ENCODE measurements at places on chromosomes 16 and 17.

DNA sequence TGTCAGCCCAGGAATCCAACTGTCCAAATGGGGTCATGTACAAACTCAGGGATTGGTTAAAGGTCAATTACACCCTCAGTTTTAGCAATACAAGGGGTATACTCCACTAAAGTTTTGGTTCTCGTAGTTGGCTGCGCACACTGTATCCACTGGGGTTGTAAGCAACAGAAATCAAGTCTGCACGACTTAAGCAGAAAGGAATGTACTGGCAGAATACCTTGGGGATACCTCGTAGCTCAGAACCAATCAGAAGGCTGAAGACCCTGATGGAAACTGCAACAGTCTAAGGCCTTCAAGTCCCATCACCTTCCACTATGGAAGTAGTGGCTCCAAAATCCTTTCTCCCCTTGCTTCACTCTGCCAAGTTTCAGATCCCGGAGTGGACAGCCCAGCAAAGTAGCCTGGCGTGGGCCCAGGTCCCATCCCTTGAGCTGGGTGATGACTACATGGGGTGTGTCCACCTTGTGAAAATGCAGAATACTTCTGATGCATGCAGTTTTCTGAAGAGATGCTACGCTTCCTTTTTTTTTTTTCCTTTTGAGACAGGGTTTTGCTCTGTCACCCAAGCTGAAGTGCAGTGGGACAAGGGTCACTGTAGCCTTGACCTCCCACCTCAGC is 21.1 kb upstream of the RPH3AL start:
- no peak for DNase-seq

DNA sequence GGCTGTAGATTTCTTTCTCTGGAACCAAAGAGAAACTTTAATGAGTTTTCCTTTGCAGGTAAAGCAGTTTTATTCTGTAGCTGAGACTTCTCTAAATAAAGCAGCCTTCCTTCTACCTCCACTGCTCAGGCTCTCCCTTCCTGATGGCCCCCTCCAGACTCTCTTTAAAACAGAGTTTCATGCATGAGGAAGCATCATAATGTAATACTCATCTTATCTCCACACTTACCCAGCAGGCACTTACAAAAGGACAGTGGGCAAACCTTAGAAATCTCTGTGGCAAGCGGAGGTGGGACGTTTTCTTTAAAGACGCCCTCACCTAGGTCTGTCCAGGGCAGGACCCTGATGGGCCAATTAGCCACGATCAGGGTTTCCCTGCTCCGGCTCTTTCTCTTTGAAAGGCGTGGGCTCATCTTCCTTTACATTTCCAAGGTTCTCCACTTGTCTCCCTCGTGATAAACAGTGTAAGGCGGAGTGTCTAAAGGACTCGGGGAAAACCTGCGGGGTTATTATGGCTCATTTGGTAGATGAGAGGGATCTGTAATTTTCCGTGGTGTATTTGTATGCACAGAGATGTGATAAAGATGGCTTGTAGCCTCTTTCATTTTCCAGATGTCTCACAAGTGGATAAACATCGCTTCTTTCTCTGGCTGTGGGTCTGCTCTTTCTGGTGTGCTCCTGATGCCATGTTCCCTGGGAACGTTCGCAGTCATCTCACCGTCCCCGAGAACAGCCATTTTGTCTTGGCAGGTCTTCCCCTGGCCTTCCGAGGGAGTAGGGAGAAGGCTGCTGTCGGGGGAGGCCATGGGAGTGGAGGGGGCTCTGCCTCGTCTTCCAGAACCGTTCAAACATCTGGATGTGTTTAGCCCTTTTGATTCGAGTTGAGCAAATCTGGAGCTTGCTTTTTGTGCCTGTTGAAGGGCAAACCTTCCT is 239.0 kb downstream of the CCDC182 start:
- DNase-seq: no peak

GRCh38 chr17:65418622-65419021 is 142.8 kb downstream of the AXIN2 start:
- no peak for DNase-seq

GRCh38 chr17:35936063-35936462 is 5.5 kb upstream of the RDM1 start:
- no peak for DNase-seq

- DNase-seq: no peak
Measured at GRCh38 chr17:57441270-57441600, 184.9 kb downstream of the MSI2 start.

GRCh38 chr16:3789375-3790099 is 72.2 kb upstream of the TRAP1 start:
- no peak for DNase-seq

- DNase-seq: no peak
Measured at GRCh38 chr17:48587276-48588073, 2.6 kb downstream of the HOXB3 start.

DNA sequence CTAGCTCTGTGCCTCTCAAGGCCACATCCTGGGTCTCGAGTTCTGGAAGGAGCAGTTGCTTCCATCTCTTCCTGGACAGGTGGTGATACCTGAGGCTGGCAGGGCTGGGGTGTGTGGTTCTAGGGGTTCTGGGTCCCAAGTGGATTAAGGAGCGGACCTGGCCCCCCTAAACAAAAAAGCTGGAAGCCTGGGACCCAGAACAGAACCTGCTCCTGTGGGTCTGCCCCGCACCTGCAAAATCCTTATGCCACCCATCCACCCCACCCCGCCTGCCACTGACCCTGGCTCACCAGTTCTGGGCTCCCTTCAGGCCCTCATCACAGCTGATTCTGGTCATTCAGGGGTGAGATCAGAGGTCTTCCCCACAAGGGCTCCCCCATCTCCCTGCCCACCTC is 44.8 kb downstream of the ADCY7 start:
- DNase-seq: no peak

DNA sequence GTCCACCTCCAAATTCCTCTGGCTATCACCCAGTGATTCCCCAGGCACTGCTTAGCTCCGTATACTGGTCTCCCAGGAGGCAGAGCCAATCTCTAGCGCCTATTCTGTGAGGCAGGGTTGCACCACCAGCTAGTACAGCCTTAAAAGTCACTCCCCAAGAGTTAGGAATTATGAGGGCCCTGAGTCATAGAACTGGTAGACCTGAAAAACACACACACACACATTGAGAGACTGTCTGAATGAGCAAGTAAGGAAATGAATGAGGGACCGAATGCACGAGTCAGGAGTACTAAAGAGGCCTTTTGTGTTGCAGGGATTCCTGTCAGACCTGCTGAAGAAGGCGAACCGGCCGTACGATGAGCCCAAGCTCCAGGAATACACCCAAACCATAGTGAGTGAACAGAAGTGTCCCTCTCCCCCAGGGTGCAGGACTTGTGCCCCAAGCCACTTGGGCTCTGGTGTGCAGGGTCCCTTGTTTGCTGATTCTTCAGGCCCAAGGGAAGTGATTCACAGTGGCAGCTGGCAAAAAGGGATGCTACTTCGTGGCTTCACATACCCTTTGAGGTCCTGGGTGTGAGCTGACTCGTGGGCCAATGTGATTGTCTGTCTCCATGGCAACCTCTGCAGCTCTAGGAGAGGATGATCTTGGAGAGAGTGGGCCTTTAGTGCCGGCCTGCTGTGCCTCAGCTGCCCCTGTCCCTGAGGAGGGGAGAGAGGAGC is 24.7 kb downstream of the CALB2 start:
- peak; percentile 12 for DNase-seq

GRCh38 chr16:17939723-17940122 is 396.8 kb downstream of the NPIPA8 start:
- no peak for DNase-seq

- no peak for DNase-seq
Measured at GRCh38 chr17:60502145-60502544, 23.9 kb downstream of the APPBP2 start.

DNA sequence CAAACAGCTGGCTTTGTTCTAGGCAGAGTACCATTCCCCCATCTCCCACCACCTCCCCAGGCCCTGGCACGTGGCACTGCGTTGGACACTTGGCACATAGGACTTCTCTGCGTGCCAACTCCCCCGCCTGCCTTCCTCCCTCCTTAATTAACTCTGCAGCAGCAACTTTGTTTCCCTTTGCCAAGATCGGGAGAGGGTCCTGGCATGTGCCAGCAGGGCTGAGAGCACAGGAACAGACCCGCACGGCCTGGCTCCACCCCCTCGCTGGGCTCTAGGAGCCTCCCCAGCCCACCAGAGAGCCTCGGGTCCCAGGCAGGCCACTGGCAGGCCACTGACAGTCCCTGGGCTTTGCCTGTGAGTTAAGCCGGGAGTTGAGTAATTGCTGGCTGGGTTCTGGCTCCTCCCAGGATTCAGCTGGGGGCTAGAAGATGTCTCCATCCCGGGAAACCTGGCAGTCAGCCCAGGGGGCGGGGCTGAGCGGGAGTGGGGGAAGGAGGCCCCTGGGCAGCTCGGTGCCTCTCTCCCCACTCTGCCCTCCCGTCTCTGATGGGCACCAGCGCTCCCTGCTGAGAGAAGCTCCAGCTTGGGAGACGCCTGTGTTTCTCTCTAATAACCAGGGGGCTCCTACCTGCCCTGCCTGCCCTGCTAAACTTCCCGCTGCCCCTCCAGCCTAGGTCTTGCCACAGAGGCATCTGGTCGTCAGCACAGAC is 224.0 kb upstream of the TNRC6C start:
- peak; percentile 69 for DNase-seq

GRCh38 chr17:81396722-81397313 is 1.6 kb downstream of the BAHCC1 start:
- peak; percentile 55 for DNase-seq

DNA sequence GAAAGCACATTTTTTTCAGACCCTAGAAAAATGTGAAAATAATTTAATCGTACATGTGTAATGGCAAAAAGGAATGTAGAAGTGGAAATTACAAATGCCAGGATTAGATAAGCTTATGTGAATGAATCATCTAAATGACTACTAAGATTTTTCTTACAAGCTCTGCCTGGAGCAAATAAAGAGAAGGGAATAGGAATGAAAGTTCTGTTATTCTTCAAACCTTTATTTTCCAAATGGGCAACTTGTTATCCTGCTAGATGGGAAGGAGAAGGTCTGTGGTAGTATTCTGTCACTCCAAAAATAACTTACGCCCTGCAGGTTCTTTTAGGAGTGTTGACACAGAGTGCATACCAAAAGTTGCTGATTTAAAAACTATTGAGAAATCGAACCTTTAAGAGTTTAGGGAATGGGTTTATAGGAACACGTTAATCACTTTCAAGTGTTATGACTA is 9.7 kb downstream of the CTCF start:
- DNase-seq: peak; percentile 65

- DNase-seq: no peak
Measured at GRCh38 chr16:68503334-68503733, 35.8 kb upstream of the ZFP90 start.

DNA sequence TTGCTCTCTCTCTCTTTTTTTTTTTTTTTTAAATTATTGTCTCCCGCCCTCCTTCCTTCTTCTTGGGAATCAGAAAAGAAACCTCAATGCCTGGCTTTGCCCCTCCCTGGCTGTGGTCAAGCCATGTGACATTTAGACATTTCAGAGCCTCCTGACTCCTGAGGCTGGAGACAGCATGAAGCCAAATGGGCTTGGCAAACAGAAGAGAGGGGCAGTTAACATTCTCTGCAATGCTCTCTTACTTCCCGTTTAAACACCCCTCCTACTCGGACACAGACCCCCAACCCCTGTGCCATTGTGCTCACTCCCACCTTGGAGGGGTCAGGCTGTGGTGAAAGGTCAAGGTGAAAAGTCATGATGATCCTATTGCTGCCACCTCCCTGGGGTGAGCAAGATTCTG is 14.7 kb upstream of the MEOX1 start:
- peak; percentile 29 for DNase-seq

GRCh38 chr16:31577411-31577810 is 49.7 kb downstream of the AHSP start:
- no peak for DNase-seq

- peak; percentile 29 for DNase-seq
Measured at GRCh38 chr16:67372664-67373063, 20.6 kb downstream of the TPPP3 start.

GRCh38 chr16:48004141-48004695 is 151.6 kb downstream of the ABCC12 start:
- no peak for DNase-seq

DNA sequence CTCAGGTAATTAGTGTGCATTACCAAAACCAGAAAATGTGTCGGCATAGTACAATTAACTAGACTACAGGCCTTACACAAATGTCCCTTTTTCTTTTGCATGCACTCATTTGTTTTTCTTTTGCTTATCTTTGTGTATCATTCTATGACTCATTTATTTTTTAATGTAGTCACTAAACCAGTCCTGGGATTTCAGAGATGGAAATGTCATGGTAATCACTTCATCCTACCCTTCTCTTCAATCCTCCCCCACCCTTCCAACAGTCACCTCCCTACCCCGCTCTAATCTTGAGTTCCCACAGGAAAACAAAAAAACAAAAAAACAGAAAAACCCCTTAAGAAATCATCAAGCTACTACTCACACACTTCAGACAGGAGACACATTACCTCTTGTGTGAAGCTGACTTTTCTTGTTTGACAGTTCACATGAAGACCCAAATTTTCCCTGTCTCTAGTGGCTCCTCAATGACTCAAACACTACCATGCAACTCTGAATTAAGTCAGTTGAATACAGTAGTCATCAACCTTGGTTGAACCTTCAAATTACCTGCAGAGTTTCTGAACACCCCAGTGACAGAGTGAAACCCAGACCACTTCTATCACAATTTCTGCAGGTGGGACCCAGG is 242.4 kb upstream of the SALL1 start:
- DNase-seq: peak; percentile 7

DNA sequence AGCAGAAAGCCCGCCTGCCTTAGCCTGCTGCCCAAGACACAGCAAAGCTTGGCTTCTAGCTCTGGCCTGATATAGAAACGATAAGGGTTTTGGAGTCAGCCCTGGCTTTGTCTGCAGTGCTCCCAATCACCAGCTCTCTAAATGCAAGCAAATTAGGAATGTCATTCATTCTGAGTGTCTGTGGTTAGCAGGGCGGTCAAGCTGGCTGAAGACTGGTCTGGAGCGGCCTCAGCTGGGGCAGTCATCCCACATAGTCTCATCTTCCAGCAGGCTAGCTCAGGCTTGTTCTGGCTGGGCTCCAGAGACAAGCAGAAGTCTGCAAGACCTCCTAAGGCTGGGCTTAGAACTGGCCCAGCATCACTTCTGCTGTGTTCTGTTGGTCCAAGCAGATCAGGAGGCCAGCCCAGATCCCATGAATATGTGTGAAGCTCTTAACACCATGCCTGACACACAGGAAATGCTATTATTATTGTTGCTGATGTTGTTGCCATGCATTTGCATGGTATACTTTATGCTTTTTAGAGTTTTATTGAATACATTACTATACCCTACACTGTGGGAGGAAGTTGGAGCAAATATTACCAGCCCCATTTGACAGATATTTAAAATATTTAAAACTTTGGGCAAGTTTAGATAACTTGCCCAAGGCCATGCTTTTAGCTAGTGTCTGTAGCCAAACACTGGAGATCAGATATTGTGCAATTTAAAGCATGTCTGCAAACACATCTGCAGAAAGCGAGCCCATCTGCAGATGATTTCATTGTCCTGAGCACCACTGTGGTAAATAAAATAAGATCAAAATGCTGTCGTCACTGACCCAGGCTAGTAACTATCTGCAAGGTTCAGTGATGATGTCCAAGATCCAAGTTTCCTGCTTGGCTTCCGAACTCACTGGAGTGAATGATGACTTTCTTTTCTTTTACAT is 24.8 kb downstream of the TMC7 start:
- peak; percentile 34 for DNase-seq

GRCh38 chr16:10981697-10982216 is 37.4 kb downstream of the CLEC16A start:
- no peak for DNase-seq
